ENCODE measurements at places on chromosomes 16 and 17. TPM values are rescaled to one million over a fixed set of nuclear protein-coding genes. Genes with fewer than 3 reads are reported as not detected.

Gene PRR29
- 25.3 TPM for total RNA-seq

Gene CHST4
- total RNA-seq: 0.13 TPM

Gene NT5C3B
- 79.9 TPM for total RNA-seq

Gene NMT1
- 85.8 TPM for total RNA-seq

Gene ELMO3
- total RNA-seq: 25.3 TPM

Gene RNF43
- 0.56 TPM for total RNA-seq

Gene TBC1D3E
- total RNA-seq: not detected

Gene PRSS21
- total RNA-seq: not detected

GRCh38 chr16:50297301-50298074 is 31.1 kb downstream of the ADCY7 start:
- peaks cover 3% of the 10 kb centered on the region for H3K27me3 ChIP-seq
- H3K4me1 ChIP-seq: no peaks in the 10 kb centered on the region
- no peak overlapping the region for H3K27ac ChIP-seq
- no peak for DNase-seq
- H3K36me3 ChIP-seq: no peaks in the 10 kb centered on the region
- H3K4me3 ChIP-seq: no peak overlapping the region

DNA sequence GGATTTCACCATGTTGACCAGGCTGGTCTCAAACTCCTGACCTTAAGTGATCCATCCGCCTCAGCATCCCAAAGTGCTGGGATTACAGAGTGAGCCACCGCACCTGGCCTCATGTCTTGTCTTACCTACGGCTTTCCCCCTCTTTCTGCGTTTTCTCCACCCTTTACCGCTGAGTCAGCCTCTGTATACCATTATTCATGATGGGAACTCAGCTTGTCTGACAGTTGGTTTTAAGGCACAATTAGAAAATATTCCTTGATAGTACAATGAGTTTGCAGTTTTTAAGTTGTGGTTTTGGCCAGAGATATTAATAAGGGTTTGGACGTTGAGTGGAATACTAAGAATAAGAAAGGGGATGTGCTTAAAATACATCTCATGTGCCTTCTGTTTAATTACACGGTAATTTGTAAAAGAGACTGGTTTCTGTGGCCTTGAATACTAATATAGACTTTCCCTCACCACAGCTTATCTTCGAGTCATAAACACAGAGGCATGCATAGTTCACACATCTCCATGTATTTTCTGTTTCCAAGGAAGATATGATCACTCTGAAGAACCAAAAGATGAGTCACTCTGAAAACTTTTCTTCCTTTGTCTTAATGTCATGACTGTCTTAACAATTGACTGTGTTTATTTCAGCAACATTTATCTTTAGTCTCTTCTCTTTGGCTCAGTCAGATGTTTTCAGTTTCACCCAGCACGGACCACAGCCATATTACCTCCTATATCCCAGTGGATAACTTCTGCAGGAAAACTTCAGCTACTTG is 54.4 kb downstream of the PITPNC1 start:
- peaks cover 3% of the 10 kb centered on the region for H3K27me3 ChIP-seq
- H3K36me3 ChIP-seq: no peaks in the 10 kb centered on the region
- H3K4me3 ChIP-seq: no peak overlapping the region
- H3K27ac ChIP-seq: no peak overlapping the region

- no peak overlapping the region for H3K27ac ChIP-seq
- H3K4me3 ChIP-seq: peak overlapping the region; percentile 24
- H3K4me1 ChIP-seq: peaks cover 22% of the 10 kb centered on the region
- peaks cover 14% of the 10 kb centered on the region for H3K36me3 ChIP-seq
- peaks cover 21% of the 10 kb centered on the region for H3K27me3 ChIP-seq
- DNase-seq: no peak
These were observed 87.4 kb upstream of the CHMP6 start for GRCh38 chr17:80904036-80904753.

DNA sequence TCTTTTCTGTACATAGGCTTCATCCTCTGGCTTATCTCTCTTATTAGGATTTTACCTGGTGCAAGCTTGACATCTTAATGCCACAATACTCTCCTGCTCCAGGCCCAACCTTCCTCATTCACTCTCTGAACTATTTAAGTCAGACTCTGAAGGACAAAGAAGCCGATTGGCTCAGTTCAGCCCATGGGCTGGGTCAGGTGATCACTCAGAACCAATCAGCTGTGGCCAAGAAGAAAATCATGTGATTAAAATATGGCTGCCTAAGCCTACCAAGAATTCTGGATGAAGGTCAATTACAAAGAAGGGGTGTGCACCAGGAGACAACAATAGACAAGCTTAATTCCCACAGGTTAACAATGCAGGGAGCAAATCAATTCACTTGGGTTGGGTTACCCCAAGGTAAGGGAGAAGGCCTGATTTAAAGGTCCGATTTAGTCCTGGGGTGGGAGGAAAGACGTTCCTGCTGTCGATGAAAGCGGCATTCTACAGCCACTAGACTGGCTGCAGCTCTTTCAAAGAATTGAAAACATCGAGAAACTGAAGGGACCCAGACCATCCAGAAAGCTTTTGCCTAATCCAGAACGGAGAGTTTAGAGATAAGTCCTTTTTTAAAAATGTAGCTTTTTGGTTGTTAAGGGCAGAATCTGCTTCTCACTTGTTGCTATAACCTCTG is 42.9 kb upstream of the NFAT5 start:
- no peak for DNase-seq
- H3K4me3 ChIP-seq: no peak overlapping the region
- no peak overlapping the region for H3K27ac ChIP-seq

GRCh38 chr17:2830678-2831077 is 34.4 kb downstream of the RAP1GAP2 start:
- H3K27me3 ChIP-seq: peaks cover 4% of the 10 kb centered on the region
- no peaks in the 10 kb centered on the region for H3K36me3 ChIP-seq
- no peak for DNase-seq
- H3K27ac ChIP-seq: no peak overlapping the region
- no peaks in the 10 kb centered on the region for H3K4me1 ChIP-seq

DNA sequence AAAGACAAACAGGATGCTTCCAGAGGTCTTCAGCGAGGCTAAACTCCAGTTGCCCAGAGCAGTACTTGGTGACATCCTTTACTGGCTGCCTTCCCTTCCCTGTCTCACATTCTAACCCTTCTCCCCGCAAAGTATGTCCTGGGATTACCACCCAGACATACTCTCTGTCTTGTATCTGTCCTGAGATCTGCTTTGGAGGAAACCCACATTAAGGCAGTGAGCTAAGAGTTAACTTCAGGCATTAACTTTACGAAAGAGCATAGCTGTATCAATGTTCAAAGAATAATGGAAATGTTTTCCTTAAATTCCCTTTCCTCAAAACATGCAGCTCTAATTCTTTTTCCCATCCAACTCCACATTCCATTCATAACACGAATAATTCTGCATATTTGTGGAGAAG is 385.2 kb downstream of the NPIPA8 start:
- peaks cover 1% of the 10 kb centered on the region for H3K27me3 ChIP-seq
- no peak for DNase-seq
- no peak overlapping the region for H3K4me3 ChIP-seq

GRCh38 chr16:85982563-85982939 is 83.6 kb downstream of the IRF8 start:
- no peaks in the 10 kb centered on the region for H3K36me3 ChIP-seq
- H3K27me3 ChIP-seq: peaks cover 12% of the 10 kb centered on the region
- H3K4me1 ChIP-seq: no peaks in the 10 kb centered on the region
- DNase-seq: no peak
- H3K27ac ChIP-seq: no peak overlapping the region

DNA sequence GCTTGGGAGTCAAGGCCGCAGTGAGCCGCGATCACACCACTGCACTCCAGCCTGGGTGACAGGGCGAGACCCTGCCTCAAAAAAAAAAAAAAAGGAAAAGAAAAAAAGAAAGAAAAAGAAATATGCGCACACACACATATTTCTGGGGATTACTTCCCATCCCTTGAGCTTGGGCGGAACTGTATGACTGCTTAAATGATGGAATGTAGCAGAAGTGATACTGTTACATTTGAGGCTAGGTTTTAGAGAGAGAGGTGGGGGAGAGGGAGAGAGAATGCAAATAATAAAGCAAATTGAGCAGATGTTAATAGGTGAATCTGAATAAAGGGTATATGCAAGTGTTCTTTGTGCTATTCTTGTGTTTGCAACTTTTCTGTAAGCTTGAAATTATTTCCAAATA is 12.0 kb upstream of the USP32 start:
- no peak overlapping the region for H3K4me3 ChIP-seq
- no peak overlapping the region for H3K27ac ChIP-seq
- peaks cover 2% of the 10 kb centered on the region for H3K27me3 ChIP-seq
- H3K4me1 ChIP-seq: peaks cover 3% of the 10 kb centered on the region
- DNase-seq: no peak

DNA sequence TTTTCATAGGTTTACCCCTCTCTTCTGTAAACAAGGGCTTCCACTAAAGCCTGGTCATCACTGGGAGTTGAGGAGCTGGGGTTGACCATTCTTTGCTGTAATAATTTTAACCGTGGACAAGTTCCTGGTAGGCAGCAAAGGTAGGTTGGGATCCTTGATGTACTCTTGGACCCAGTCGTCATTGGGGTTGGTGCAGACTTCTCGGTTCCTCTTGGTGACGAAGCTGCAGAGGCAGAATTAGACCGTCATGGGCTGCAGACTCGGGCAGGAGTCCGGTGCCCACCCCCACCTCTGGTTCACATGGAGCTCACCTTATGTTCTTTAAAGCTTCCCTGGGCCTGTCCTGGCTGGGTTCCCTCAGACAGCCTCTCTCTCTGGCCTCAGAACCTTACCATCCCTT is 3.8 kb downstream of the CCL16 start:
- H3K4me1 ChIP-seq: peaks cover 15% of the 10 kb centered on the region
- peaks cover 6% of the 10 kb centered on the region for H3K27me3 ChIP-seq
- H3K36me3 ChIP-seq: no peaks in the 10 kb centered on the region
- no peak overlapping the region for H3K4me3 ChIP-seq

DNA sequence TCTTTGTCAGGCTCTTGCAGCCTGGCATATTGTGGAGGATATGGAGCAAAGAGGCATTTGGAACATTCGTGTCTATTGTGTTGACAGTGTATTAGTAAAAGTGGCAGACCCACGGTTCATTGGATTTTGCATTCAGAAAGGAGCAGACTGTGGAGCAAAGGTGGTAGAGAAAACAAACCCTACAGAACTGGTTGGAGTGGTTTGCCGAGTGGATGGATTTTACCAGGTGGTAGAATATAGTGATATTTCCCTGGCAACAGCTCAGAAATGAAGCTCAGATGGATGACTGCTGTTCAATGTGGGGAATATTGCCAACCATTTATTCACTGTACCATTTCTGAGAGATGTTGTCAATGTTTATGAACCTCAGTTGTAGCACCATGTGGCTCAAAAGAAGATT is 44.5 kb downstream of the EFCAB13 start:
- no peak overlapping the region for H3K4me3 ChIP-seq
- peaks cover 3% of the 10 kb centered on the region for H3K27me3 ChIP-seq
- H3K4me1 ChIP-seq: no peaks in the 10 kb centered on the region
- H3K27ac ChIP-seq: no peak overlapping the region
